ENCODE measurements at places on chromosomes 16 and 17. TPM values are rescaled to one million over a fixed set of nuclear protein-coding genes. Genes with fewer than 3 reads are reported as not detected.

- no peaks in the 10 kb centered on the region for H3K36me3 ChIP-seq
- peak within 1 kb of the TSS; percentile 81 for H3K27ac ChIP-seq
- no peak for DNase-seq
- H3K4me3 ChIP-seq = peak within 1 kb of the TSS; percentile 36
- H3K4me1 ChIP-seq = peaks cover 23% of the 10 kb centered on the region
Observed at GRCh38 chr17:82333279-82334171, at the start of gene SECTM1. TSS of gene SECTM1 (minus strand) at chr17:82333766. CDS start at chr17:82327240, 6,526 bp downstream.

GIT1 gene
- 47.0 TPM for total RNA-seq

GRCh38 chr16:19486051-19486450, 35.8 kb downstream of the GDE1 start:
- no peak overlapping the region for H3K4me3 ChIP-seq
- no peaks in the 10 kb centered on the region for H3K4me1 ChIP-seq
- H3K27me3 ChIP-seq = no peaks in the 10 kb centered on the region
- H3K36me3 ChIP-seq = no peaks in the 10 kb centered on the region
- no peak overlapping the region for H3K27ac ChIP-seq

GRCh38 chr16:77679901-77680300, 42.4 kb upstream of the NUDT7 start:
- no peaks in the 10 kb centered on the region for H3K36me3 ChIP-seq
- no peak for DNase-seq
- H3K4me3 ChIP-seq = no peak overlapping the region
- H3K27ac ChIP-seq = no peak overlapping the region

GRCh38 chr16:5472552-5472951, 375.0 kb upstream of the EEF2KMT start:
- no peaks in the 10 kb centered on the region for H3K27me3 ChIP-seq
- no peak for DNase-seq
- H3K27ac ChIP-seq = no peak overlapping the region
- no peaks in the 10 kb centered on the region for H3K4me1 ChIP-seq

DNA sequence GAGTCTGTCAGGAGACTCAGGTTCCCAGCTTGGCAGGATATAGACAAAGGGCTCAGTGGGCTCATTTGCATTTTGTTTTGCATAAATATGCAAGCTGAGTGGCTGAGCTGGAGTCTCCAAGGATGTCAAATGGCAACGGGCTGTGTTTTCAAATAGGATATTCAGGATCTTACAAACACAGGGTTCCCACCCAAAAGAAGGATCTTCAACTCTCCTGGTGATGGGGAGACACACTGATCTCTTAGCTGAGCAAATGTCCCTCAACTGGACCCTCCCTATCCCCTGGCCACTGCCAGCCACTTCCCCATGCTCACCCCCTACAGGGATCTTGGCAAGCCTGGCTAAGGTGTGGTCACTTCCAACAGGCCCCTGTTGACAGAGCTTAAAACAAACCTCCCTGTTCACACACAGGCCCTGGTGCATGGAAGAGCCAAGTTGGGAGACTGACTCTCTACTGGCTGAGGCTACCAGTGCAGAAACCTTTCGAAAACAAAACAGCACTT, 61.6 kb downstream of the SOX9 start:
- DNase-seq = no peak
- H3K27ac ChIP-seq = no peak overlapping the region
- H3K27me3 ChIP-seq = no peaks in the 10 kb centered on the region
- no peaks in the 10 kb centered on the region for H3K4me1 ChIP-seq
- H3K36me3 ChIP-seq = no peaks in the 10 kb centered on the region

MYOCD gene
- total RNA-seq = 2.6 TPM

TRIM16 gene
- total RNA-seq = 16.2 TPM

DNA sequence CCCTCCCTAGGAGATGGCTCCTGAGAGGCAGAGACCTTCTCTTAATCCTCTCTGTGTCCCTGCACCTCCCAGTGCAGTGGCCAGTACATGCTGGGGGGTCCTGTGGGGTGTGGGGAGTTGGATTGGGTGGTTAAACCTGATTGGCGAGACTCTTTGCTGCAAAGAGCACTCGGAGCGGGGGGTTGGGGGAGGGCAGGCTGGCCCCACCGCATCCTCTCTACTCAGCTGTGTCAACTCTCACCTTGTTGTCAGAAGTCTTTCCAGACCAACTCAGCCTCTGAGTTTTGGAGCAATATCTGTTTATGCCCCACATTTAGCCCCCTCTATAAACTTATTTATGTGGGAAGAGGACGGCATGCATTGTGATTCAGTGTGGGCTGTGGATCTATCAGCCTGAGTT, 40.0 kb downstream of the SMARCE1 start:
- H3K27ac ChIP-seq = peak overlapping the region; percentile 55
- H3K27me3 ChIP-seq = no peaks in the 10 kb centered on the region
- peaks cover 22% of the 10 kb centered on the region for H3K4me1 ChIP-seq
- H3K36me3 ChIP-seq = no peaks in the 10 kb centered on the region

GRCh38 chr17:72404872-72405271, 284.1 kb downstream of the SOX9 start:
- H3K36me3 ChIP-seq = 0 out of 2 replicates have a peak, but pooled peaks cover 5% of the 10 kb centered on the region
- no peak overlapping the region for H3K4me3 ChIP-seq
- H3K4me1 ChIP-seq = peaks cover 93% of the 10 kb centered on the region
- H3K27me3 ChIP-seq = no peaks in the 10 kb centered on the region
- peak overlapping the region; percentile 97 for H3K27ac ChIP-seq
- no peak for DNase-seq

DNA sequence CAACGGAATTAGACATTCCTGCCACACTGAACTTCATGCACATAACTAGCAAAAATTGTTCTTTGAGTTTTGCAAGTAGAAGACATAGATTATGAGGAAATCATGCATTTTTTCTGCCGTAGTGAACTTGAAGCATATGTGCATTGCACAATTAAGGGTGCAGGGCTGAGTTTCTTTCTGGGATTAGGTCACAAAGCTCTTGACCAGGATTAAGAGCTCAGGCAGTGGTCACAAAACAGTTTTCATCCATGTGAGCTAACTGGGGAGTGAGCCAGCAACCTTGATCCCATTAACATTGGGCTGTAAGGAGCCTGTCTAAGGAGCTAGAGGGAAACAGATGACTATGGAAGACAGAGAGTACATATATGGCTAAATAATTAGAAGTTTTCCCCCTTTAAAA, 143.7 kb downstream of the PMP22 start:
- no peaks in the 10 kb centered on the region for H3K4me1 ChIP-seq
- H3K27ac ChIP-seq = no peak overlapping the region
- H3K36me3 ChIP-seq = no peaks in the 10 kb centered on the region
- H3K4me3 ChIP-seq = no peak overlapping the region
- no peak for DNase-seq
- H3K27me3 ChIP-seq = no peaks in the 10 kb centered on the region

SLC16A13 gene
- 7.1 TPM for total RNA-seq

GRCh38 chr16:48559462-48560211, 50.3 kb downstream of the N4BP1 start:
- H3K27ac ChIP-seq = no peak overlapping the region
- no peaks in the 10 kb centered on the region for H3K4me1 ChIP-seq
- no peaks in the 10 kb centered on the region for H3K36me3 ChIP-seq

- H3K4me1 ChIP-seq = peaks cover 40% of the 10 kb centered on the region
- no peak for DNase-seq
- H3K36me3 ChIP-seq = peaks cover 7% of the 10 kb centered on the region
- H3K27me3 ChIP-seq = no peaks in the 10 kb centered on the region
- H3K4me3 ChIP-seq = no peak overlapping the region
Observed at GRCh38 chr17:17079761-17080160, 37.5 kb downstream of the MPRIP start.

- DNase-seq = no peak
- H3K27me3 ChIP-seq = no peaks in the 10 kb centered on the region
- no peak overlapping the region for H3K27ac ChIP-seq
- H3K4me1 ChIP-seq = peaks cover 1% of the 10 kb centered on the region
- no peaks in the 10 kb centered on the region for H3K36me3 ChIP-seq
Observed at GRCh38 chr17:27788919-27789318, 11.4 kb downstream of the NOS2 start.

KIF19 gene
- total RNA-seq = not detected

- no peak for DNase-seq
- H3K27ac ChIP-seq = no peak overlapping the region
- H3K4me1 ChIP-seq = no peaks in the 10 kb centered on the region
- no peak overlapping the region for H3K4me3 ChIP-seq
- no peaks in the 10 kb centered on the region for H3K36me3 ChIP-seq
Observed at GRCh38 chr17:13626703-13627102, 25.0 kb upstream of the HS3ST3A1 start.

GRCh38 chr16:84597528-84597896, 20.4 kb downstream of the COTL1 start:
- no peak for DNase-seq
- H3K4me1 ChIP-seq = peaks cover 16% of the 10 kb centered on the region
- no peak overlapping the region for H3K27ac ChIP-seq

- no peak for DNase-seq
- peaks cover 3% of the 10 kb centered on the region for H3K4me1 ChIP-seq
- peaks cover 2% of the 10 kb centered on the region for H3K36me3 ChIP-seq
- no peaks in the 10 kb centered on the region for H3K27me3 ChIP-seq
- no peak overlapping the region for H3K27ac ChIP-seq
- H3K4me3 ChIP-seq = no peak overlapping the region
Observed at GRCh38 chr16:58037365-58038057, 12.0 kb downstream of the MMP15 start.

DNA sequence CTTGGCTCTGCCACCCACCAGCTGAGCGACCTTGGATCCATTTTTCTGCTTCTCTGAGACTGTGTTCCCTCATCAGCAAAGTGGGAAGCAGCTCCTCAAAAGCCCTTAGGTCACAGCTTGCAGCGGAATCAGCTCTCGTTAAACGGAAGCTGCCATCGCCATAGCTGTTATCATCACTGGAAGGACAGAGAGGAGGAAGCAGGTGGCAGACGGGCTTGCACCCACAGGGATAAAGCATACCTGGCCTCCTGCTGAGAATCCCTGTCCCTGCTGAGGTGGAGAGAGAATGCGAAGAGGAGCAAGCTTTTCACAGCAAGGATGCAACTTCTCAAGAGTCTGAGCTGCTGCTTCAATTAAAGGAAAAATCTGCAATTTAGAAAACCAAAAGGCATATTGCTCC, 106.6 kb downstream of the CLEC16A start:
- H3K27ac ChIP-seq = no peak overlapping the region
- H3K36me3 ChIP-seq = no peaks in the 10 kb centered on the region
- peaks cover 7% of the 10 kb centered on the region for H3K4me1 ChIP-seq
- no peaks in the 10 kb centered on the region for H3K27me3 ChIP-seq
- no peak overlapping the region for H3K4me3 ChIP-seq
- DNase-seq = no peak

PRR29 gene
- total RNA-seq = not detected

DNA sequence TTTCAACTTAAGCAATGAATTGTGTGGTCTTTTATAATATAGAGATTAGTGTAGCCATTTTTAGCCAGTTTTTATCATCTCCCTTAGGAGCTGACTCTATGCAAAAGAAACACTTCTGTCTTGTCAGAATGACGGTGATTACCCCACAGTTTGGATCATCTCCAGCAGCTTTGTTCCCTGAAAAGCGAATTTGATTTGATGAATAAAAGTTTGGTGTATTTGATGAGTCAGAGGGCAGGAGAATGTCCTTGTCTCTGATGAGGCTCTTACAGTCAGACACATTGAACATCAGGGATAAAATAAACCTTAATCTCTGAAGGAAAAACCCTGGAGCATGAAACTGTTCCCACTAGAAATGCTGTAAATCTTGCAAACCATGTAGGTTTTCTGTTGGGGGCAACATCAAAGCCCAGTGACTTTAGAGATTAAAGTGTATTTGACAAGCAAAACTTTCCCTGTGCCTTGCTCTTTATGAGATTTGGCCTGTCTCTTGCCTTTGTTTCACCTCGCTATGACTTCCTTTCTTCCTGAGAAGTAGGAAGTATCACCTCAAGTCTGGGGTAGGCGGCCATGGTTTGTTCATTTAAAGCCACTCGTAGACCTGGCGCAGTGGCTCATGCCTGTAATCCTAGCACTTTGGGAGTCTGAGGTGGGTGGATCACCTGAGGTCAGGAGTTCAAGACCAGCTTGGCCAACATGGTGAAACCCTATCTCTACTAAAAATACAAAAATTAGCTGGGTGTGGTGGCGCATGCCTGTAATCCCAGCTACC, 209.3 kb downstream of the FTO start:
- no peaks in the 10 kb centered on the region for H3K36me3 ChIP-seq
- H3K27ac ChIP-seq = peak overlapping the region; percentile 5
- H3K4me3 ChIP-seq = no peak overlapping the region
- peaks cover 49% of the 10 kb centered on the region for H3K4me1 ChIP-seq
- H3K27me3 ChIP-seq = no peaks in the 10 kb centered on the region

GRCh38 chr17:18987862-18988545, 16.6 kb downstream of the FAM83G start:
- no peak overlapping the region for H3K4me3 ChIP-seq
- no peaks in the 10 kb centered on the region for H3K27me3 ChIP-seq
- H3K4me1 ChIP-seq = peaks cover 37% of the 10 kb centered on the region
- H3K36me3 ChIP-seq = peaks cover 2% of the 10 kb centered on the region
- H3K27ac ChIP-seq = peak overlapping the region; percentile 80

DNAI2 gene
- total RNA-seq = not detected

DNA sequence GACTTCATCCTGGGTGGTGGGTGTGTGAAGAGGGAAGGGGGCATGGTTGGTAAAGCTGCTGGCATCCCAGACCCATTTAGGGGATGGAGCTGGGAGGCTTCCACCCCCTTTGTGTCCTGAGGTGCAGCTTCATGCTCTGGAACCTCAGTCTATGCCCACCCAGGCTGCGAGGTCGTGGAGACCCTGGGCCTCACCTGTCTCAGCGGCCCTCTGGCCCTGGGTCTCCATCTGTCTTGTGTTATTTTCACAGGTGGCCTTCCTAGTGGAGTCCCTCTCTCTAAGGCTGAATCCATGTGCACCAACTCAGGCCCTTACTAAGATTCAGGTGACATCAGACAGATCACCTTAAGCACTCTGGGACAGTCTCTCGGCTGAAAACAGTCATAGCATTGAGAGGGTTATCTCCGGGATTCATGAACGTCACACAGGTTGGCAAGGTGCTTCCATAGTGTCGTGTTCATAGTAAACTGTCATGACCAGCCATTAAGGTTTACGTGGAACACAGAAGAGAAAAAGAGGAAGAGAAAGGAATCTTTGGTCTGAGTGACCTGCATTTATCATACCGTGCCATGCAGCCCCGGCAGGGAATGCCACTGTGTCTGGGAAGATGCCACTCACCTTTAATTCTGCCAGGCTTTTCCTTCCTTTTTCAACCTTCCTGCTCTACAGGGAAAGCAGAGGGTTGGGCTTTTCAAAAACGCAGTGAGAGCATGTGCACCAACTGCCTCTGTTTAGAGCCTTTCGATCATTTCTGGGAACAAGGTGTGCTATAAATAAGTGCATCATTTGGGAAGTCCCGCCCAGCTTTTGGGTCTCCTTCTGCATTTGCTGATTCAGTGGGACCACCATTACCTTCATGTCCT, 4.5 kb upstream of the FOXL1 start:
- no peak for DNase-seq
- H3K4me3 ChIP-seq = no peak overlapping the region
- H3K4me1 ChIP-seq = peaks cover 12% of the 10 kb centered on the region

DNA sequence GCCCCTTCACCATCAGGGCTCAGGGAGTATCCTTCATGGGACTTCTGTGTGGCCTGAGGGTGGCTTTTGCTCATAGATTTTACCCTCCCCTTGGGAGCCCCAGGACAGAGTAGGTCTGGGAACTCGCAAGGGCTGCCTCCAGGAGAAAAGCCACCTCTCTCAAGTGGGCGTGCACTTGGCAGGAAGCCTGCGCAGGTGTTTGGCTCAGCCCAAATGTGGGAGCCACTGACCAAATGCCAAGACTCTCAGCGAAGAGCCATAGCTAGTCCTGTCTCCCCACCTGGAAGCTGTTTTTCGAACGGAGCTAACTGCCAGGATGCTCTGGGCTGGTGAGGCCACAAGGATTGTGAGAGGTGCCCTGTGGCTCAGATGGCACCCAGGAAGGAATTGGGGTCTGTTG, 2.0 kb upstream of the HSD17B2 start:
- no peaks in the 10 kb centered on the region for H3K27me3 ChIP-seq
- H3K27ac ChIP-seq = no peak overlapping the region
- H3K36me3 ChIP-seq = no peaks in the 10 kb centered on the region
- no peak for DNase-seq
- peaks cover 28% of the 10 kb centered on the region for H3K4me1 ChIP-seq

- peak overlapping the region; percentile 23 for H3K27ac ChIP-seq
- H3K4me1 ChIP-seq = peaks cover 11% of the 10 kb centered on the region
- no peaks in the 10 kb centered on the region for H3K36me3 ChIP-seq
Observed at GRCh38 chr16:12551530-12551929, 252.2 kb downstream of the CPPED1 start.

All from Caco-2 (cell line).